Fibroblast of skin of abdomen (primary cell): ENCODE measurements at places on chromosomes 5 and 9.

DNA sequence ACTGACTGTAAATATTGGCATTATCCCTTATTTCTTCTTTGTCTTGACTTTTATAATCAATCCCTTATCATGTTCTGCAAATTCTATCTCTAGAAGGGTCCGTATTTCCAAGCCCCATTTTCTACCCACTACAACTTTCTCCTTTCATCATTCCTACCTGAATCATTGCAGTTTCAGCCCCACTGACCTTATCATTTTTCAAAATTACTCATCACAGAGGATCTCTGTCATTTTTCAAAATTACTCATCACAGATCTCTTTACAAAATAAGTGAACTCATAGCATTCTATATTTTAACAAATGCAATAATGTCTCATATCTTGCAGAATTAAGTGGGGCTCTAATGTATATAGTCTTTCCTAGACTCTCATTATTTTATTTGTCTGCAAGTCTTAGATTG is 256.9 kb upstream of the COX7C start:
- no peak for DNase-seq

DNA sequence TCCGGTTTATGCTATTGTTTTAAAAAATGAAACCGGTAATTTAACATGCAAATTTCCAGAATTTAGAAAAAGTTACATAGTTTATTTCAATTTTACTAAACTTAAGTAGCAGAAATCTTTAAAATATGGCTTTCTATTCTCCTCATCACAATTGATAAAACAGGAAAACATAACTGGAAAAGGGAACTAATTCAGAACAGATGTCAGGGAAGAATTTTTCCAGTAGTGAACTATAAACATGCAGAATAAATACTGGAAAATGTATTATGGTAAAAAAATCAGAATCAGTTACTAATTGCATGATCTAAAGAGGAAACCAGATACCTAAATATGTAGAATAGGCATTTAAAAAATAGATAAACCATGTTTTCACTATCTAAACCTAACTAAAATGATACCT is 7.3 kb upstream of the NR4A3 start:
- no peak for DNase-seq

GRCh38 chr5:82362636-82363035 is 84.5 kb upstream of the RPS23 start:
- DNase-seq = no peak

DNA sequence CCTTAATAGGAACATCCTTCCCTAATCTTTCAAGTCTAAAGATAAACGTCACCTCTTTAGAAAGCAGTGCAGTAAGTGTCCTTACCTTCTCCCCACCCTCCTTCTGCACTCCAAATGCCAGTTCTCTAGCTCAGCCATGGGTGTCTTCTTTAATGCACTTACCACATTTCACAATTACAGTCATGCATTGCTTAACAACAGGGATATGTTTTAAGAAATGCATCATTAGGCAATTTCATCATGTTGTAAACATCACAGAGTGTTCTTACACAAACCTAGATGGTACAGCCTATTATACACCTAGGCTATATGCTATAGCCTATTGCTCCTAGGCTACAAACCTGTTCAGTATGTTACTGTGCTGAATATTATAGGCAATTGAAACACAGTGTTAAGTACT is 91.2 kb downstream of the RFX3 start:
- peak; percentile 11 for DNase-seq

GRCh38 chr5:93054424-93055163 is 526.4 kb downstream of the NR2F1-AS1 start:
- DNase-seq = peak; percentile 28

DNA sequence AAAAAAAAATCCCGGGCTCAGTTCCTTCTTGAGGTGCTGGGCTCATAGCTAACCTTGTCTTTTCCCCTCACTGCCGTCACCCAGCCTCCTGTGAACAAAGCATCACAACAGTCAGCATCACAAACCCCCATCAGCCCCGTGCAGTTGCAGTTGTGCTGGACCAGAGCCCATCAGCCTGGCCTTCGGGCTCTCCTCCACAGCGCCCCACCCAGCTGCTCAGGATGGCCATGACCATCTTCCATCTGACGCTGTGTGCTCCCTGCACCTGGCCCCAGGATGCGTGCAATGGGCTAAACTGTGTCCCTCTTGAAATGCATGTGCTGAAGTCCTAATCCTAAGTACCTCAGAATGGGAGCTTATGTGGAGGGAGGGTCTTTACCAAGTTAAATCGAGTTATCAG is 48.1 kb downstream of the NSUN2 start:
- no peak for DNase-seq

DNA sequence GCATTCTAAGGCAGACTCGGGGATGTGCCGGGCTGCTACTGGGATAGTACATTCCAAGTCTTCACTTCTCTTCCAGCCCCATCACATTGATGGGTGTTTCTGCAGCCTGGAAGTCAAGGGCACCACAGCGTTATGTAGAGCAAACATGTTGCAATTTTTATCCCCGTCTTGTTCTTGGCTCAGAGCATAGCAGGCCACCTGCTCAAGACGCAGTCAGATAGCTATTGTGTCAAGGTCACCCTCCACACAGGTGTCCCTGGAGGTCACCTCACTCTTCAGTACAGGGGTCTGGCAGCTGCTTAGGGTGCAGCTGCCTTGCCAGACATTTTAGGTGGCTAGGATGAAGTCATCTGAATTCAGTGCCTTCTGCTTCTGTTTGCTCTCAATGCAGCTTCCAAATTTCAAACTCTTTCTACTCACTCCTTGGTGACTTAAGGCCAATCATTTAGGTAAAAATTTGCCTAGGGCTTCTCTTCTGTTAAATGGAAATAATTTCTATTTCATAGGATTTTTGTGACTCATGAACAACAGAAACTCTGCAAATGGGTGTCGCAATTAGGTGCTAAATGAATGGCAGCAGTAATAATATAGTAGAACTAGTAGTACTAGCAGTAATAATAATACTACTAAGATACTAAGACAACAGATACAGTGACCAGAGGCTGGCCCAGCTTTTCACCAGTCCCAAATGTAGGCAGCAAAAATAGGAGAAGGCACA is 24.3 kb downstream of the KCNV2 start:
- DNase-seq = no peak

GRCh38 chr5:72871366-72872024 is 55.0 kb downstream of the TNPO1 start:
- DNase-seq = peak; percentile 2

DNA sequence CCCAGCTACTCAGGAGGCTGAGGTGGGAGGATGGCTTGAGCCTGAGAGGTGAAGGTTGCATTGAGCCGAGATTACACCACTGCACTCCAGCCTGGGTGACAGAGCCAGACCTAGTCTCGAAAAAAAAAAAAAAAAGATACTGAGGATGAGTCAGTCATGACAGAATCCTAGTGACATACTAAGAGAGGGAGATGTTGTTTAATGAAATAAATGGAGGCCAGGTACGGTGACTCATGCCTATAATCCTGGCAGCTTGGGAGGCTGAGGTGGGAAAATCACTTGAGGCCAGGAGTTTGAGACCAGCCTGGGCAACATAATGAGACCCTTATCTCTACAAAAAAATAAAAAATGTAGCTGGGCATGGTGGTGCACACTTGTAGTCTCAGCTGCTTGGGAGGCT is 107.2 kb downstream of the ZFAND5 start:
- DNase-seq = no peak

GRCh38 chr9:7536310-7536939 is 263.2 kb downstream of the DMAC1 start:
- DNase-seq = peak; percentile 39

DNA sequence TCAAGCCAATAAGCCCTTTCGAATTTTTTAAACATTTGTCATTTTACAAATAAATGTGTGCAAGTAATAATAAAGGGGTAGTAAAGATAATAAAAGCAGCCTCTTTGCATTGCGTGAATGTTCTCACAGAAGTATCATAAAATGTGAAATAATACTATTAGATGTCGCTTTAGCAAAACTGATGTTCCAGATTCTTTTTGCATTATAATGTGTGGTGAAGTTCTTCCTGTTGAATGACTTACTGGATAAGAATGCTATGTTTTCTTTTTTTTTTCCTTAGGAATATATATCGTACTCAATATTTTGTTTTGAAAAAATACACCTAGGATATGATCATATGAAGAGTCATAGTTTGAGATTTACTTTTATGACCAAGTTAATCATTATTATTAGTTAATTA is 85.2 kb upstream of the CDH12 start:
- DNase-seq = no peak

- DNase-seq = no peak
Observed at GRCh38 chr9:110128664-110129329, 79.2 kb downstream of the C9orf152 start.

- DNase-seq = no peak
Observed at GRCh38 chr5:121315786-121316185, 535.9 kb upstream of the FTMT start.

- DNase-seq = peak; percentile 47
Observed at GRCh38 chr5:37838152-37838932, 1.5 kb downstream of the GDNF start.

GRCh38 chr5:123220621-123221146 is 131.6 kb downstream of the PRDM6 start:
- DNase-seq = no peak

DNA sequence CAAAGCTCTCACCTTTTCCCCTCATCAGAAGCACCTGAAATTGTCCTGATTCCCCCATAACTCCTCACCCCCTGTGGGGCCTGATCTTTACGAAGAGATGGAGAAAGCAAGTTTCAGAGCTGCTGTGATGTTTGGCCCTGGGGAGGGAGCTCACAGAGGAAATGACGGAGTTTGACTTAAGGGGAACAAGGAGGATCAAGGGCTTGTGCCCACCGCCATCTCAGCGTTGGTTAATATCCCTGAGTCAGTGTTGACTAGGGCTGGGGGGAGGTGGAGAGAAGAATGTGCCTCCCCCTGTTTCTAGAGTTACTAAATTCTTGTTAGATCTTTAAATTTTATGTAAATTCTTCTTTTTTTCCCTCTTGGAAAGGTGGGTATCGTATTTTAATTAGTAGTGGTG is 27.8 kb downstream of the FGF18 start:
- peak; percentile 47 for DNase-seq

GRCh38 chr9:82332774-82333152 is 344.2 kb downstream of the SPATA31D1 start:
- peak; percentile 26 for DNase-seq

GRCh38 chr9:89015336-89015735 is 24.1 kb downstream of the S1PR3 start:
- no peak for DNase-seq

- DNase-seq = no peak
Observed at GRCh38 chr5:10333154-10334006, 20.1 kb upstream of the MARCHF6 start.

GRCh38 chr5:112612663-112613062 is 125.0 kb upstream of the APC start:
- DNase-seq = no peak

GRCh38 chr5:34529581-34530331 is 126.4 kb upstream of the RAI14 start:
- peak; percentile 30 for DNase-seq

GRCh38 chr9:123397975-123398374 is 42.0 kb downstream of the CRB2 start:
- no peak for DNase-seq

DNA sequence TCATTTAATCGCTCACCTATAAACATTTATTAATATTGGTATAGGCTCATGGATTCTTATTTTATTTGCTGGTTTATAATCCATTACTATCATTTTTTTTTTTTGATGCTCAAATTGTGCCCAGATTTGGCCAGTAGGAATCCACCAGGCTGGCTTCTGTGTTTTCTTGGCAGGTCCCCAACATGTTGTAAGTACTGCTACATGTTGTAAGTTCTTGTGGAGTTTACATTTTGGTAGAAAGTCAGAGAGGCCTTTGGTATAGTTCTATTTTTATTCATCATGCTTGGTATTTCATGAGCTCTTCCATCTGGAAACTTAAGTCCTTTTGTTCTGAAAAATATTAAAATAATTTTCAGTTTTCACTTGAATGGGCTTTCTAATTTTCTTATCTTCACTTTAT is 47.1 kb downstream of the MAT2B start:
- no peak for DNase-seq

DNA sequence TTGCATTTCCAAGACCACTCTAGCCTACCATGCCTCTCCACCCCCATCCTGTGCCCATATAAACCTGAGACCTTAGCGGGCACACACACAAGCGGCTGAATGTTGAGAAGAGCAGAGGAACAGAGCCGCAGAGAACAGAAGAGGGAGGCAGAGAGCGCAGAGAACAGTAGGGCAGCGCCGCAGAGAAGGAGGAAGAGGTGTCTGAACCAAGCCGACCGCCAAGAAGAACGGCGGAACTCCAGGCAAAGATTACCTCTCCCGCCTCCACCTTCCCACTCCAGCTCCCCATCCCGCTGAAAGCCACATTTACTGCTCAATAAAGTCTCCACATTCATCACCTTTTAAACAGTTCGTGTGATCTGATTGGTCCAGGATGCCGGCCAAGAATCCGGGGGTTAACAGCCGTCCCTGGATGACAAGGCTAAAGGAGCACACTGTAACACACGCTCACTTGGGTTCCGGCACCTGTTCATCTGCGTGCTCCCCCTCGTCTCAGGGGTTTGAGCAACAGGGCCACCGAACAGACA is 33.2 kb downstream of the GRIN3A start:
- DNase-seq = peak; percentile 5

DNA sequence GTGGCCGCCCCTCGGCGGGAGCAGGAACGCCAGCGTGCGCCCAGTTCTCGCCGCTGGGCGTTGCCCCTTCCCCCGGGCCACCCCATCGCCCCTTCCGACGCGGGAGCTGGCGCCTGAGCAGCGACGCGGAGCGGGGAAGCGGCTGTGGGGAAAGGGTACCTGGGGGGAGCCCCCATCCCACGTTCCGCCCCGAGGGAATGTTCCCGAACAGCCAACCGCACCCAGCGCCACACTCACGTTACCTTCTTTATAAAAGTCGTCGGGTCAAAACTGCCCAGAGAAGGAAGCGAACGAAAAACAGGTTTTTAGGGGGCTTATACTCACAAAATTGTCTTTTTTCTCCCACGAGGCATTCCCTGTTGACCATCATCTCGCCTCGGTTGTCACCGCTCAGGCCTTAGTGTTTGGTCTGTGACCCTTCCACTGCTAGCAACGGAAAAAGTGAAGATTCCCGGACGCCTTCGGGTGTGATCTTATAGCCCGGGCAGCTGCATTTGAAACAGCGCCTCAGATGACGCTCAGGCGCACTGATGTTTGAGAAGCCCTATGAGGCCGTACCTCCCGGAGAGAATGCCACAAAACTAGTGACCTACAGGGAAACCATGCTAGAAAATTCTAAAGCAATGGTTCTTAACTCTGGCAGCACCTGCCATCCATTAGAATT is 475 bp upstream of the GOLM1 start:
- DNase-seq = peak; percentile 61
